ENCODE measurements at places on chromosomes 2 and 18.

DNA sequence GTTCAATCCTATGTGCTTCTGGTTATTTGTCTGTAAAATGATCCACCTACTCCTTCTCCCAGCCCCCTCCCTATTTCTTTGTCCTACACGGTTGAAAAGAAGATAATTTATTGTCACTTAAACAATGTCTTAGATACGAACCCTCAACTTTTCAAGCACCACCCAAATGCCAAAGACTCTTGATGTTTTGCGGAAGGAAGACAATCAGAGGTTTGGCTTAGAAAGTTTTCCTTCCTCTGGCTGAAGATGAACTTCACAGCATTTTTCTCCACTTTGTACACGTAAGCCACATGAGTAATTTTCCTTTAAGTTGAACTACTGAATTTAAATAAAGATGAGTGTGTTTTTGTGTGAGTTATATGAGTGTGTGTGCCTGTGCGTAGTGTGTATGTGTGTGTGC, 25.5 kb upstream of the SLC8A1 start:
- no peak for DNase-seq

- no peak for DNase-seq
Measured at GRCh38 chr2:28683100-28683706, 68.4 kb upstream of the PPP1CB start.

DNA sequence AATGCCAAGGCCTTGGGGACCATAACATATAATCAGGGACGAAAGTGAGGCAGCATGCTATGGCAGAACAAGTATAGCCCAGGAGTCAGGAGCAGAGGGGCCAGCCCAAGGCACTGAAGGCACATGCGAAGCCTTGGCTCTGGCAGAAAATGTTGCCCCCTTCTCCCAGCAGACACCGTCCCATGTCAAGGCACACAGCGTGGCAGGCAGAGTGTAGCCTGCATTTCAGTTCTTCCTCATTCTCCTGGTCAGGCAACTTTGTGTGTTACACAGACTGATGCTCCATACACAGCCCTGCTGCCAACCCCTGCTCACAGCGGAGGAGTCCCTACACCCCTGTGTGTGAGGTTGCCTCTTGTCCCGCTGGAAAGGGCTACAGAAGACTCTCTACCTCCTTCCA, 480.8 kb downstream of the BCL11A start:
- no peak for DNase-seq

DNA sequence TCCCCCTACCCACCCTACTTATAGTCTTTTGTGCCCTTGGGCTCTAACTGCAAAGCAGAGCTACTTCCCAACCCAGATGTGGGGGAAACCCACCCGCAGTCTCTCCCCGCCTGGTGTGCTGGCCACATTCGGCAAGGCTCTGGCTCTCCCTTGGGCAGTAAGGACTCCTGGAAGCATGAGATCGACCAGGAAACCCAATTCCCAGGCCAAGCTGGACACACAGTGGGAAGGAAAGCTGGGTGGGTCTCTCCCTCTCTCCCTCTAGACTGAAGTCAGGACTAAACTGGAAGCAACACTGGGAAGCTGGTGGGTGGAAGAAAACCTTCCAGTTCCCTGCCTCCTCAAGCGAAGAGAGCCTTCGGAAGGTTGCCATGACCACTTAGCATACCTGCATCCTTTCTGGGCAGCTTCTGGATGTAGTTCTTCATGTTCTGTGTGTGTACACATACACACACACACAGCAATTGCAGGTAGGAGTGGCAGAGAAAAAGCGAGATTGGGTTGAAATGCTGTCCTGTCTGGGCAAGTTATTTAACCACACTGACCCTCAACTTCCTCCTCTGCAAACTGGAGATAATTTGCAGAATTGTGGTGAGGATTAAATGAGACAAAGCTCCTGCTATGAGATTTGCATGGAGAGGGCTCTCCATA, 33.9 kb downstream of the ZBTB7C start:
- no peak for DNase-seq

DNA sequence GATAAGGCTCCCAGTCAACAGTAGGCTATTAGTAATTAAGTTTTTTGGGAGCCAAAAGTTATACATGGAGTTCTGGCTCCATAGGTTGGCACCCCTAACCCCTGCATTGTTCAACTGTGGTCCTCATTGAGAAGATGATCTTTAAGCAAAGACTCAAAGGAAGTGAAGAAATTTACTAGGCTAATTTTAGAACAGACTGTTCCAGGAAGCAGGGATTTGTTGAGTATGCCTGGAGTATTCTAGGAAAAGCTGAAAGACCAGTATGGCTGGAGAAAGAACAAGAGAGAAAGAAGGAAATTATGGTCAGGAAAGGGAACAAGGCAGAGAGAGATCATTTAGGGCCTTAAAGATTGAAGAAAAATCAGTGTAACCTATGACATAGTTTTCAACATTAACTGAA, 125.1 kb downstream of the PMAIP1 start:
- no peak for DNase-seq

DNA sequence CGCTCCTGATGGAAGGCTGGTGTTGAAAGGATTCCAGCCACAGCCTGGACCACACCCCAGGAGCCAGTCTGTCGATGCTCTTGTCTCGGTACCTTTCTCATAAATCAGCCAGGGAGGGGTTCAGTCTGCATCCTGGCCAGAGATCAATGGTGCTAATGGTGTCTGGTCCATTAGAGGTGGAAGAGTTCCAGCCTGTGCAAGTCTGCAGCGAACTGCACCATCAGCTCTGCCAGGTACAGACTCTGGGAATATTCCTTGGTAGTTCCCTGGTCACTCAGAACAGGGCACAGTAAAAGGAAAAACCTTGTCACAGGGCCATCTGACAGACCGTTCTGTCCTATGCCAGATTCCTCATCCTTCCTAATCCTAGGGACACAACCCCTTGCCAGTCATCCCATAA, 164.3 kb downstream of the MTCL1 start:
- no peak for DNase-seq

DNA sequence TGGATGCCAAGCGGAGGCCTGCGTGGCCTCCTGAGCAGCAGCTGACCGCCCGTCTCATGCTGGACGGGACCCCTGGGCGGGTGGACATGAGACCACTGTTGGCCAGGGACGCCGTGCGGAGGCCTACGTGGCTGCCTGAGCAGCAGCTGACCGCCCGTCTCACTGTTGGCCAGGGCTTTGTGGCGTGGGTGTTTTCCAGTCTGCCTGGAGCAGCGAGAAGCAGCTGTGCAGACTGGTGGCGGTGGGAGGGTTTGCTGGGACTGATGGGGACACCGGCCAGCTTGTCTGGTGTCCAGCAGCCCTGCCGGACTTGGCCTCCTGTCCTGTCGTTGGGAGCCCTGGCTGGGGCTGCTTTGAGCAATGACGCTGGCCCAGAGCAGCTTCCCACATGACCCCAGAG, 5.8 kb upstream of the D2HGDH start:
- no peak for DNase-seq

- DNase-seq: no peak
Measured at GRCh38 chr2:237863689-237864443, 4.4 kb downstream of the RAMP1 start.

DNA sequence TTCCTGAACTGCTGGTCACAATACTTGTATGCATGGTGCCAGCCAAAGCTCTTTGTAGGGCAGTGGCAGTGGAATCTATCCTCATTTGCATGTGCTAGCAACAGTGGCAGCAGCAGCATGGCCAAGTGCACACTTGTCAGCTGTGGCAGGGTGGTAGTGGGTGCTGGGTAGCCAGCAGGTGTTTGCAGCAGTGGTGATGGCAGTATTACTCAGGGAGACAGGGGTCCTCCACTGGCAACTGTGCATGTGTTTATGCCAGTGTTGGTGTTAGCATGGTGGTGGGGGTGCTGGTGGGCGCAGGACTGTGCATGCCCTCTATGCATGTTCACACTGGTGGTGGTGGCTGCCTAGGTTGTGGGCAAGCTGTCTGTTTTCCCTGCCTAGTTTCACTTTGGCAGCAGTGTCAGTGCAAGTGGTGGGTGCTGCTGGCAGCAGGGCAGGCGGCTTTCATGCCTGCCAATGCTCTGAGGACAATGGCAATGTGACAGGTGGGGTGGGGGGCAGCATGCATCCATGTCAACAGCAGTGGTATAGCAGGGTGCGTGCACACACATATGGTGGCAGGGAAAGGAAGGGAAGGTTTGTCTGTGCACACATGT, 41.2 kb downstream of the GALNT13 start:
- no peak for DNase-seq

DNA sequence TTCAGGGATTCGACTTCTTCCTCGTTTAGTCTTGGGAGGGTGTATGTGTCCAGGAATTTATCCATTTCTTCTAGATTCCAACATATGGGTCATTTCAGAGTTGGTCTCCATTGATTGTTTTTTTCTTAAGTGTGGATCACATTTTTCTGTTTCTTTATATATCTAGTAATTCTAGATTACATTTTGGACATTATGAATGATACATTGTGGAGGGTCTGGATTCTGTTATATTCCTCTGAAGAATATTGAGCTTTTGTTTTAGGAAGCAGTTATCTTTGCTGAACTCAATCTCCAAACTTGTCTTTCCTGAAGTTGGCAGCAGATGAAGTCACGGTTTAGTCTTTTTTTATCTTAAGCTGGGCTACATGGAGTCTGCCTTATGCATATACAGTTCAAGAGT, 9.3 kb downstream of the FAM228B start:
- no peak for DNase-seq

GRCh38 chr2:149161481-149162225, 123.2 kb downstream of the LYPD6B start:
- no peak for DNase-seq

- no peak for DNase-seq
Measured at GRCh38 chr2:235678712-235679111, 184.9 kb downstream of the AGAP1 start.

DNA sequence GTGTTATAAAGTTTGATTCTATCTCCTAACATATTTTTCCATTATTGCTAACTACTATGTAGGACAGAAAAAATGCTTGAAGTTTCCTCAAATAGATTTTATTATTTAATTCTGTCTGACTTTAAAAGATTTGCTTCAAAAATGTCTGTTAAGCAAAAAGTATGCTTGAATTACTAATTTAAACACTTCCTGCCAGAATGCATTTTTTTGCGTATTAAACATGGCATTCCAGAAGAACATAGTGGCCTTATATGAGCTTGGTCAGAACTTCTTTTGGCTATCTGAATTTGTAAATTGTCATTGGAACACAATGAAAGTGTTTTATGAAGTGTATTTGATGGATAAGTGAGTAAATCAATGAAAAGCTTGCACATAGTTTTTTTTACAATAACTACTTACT, 37.8 kb downstream of the MBD5 start:
- DNase-seq: no peak

DNA sequence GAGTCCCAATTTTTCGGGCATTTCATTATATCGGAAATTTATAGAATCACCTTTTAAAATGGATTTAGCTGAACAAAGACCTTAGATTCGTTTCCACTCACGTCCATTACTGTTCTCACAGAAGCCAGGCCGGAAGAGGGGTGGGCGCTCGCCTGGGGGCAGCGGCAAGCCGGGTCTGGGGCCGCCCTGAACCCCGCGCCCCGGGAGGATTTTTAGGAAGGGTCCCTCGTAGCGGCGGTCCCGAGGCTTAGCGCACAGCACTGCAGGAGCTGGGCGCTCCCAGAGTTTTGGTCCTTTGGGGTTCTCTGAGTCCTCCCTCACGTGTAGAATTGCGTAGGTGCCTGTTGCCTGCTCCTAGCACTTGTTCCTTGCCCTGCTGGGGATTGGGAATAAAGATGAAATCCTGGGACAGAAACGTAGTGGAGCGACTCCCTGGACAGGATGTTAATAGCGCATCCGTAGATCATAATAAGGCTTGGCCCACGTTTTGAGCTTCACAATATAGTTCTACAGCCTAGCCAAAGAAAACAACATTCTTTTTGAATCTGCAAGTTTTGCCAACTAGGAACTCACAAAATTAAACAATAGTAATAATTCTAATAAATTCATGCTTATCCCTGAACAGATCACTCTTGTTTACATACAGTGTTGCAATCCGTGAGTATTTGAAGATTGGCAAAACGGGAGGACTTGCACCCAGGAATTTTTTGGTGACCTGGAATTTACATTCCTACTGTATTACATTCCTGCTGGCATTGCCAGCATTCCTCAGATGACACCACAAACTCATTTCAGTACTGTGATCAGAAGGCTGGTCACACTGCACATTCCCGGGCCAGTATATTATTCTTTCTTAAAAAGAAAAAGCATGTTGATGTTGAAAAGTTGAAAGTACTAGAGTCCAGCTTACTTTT, 875 bp downstream of the C18orf63 start:
- no peak for DNase-seq

GRCh38 chr2:59892398-59892797, 661.1 kb downstream of the BCL11A start:
- no peak for DNase-seq

GRCh38 chr18:25322806-25323205, 29.2 kb downstream of the ZNF521 start:
- no peak for DNase-seq

- no peak for DNase-seq
Measured at GRCh38 chr2:109690457-109690821, 76.3 kb downstream of the SOWAHC start.

GRCh38 chr2:67772216-67773170, 290.3 kb downstream of the C1D start:
- DNase-seq: no peak

GRCh38 chr2:220181165-220181564, 553.7 kb downstream of the SLC4A3 start:
- DNase-seq: no peak

DNA sequence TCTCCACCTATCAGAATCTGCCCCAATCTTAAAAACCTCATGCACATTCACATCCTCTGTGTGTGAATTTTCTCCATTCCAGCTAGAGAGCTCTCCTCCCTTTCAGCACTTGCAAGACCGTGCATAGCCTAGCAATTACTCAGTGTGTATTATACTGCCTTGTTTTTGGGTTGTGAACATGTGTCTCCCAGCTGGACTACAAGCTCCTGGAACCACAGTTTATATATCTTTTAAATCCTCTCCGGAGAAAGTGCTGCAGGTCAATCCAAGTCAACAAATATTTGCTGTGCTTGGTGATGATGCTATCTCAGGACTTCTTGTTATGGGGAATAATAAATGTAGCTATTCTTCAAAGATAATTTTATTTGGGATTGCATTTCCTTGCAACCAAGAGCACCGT, 58.2 kb upstream of the MEX3C start:
- DNase-seq: no peak

GRCh38 chr18:13582178-13582670, 144.1 kb downstream of the FAM210A start:
- no peak for DNase-seq

GRCh38 chr2:239212929-239213642, 187.7 kb downstream of the HDAC4 start:
- no peak for DNase-seq

GRCh38 chr2:233400341-233400740, 46.0 kb downstream of the DGKD start:
- no peak for DNase-seq

DNA sequence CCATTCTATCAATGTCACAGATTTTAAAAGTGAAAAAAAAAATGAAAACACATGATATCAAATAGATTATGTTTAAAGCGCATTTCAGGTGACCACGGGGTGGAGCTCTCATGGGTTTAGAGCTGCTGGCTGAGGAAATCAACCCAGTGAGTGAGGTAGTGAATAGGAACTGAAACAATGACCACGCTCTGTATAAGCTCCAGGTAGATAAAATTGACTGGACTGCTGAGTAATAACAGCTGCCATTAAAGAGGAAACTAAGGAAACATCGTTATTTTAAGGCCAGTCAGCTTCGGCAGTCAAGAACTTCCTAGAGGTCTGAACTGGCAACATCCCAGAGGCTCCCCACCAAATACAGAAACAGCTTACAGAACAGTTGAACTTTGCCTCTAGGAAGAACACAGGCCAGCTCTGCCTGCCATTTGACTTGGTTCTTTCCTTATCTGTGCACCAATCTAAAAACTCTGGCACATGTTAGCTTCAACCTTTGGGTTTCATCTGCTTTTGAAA, 185.9 kb downstream of the PDE1A start:
- no peak for DNase-seq

GRCh38 chr2:45283764-45284620, 274.7 kb upstream of the SIX2 start:
- no peak for DNase-seq

Measured in stimulated activated CD4-positive, alpha-beta T cell treated with anti-CD3 and anti-CD28 coated beads, Interleukin-12 subunit alpha, Interleukin-12 subunit beta, amount 100 ng/mL, for 24 hours (primary cell).